Kidney epithelial cell (primary cell): ENCODE measurements at places on chromosomes 16 and 17.

DNA sequence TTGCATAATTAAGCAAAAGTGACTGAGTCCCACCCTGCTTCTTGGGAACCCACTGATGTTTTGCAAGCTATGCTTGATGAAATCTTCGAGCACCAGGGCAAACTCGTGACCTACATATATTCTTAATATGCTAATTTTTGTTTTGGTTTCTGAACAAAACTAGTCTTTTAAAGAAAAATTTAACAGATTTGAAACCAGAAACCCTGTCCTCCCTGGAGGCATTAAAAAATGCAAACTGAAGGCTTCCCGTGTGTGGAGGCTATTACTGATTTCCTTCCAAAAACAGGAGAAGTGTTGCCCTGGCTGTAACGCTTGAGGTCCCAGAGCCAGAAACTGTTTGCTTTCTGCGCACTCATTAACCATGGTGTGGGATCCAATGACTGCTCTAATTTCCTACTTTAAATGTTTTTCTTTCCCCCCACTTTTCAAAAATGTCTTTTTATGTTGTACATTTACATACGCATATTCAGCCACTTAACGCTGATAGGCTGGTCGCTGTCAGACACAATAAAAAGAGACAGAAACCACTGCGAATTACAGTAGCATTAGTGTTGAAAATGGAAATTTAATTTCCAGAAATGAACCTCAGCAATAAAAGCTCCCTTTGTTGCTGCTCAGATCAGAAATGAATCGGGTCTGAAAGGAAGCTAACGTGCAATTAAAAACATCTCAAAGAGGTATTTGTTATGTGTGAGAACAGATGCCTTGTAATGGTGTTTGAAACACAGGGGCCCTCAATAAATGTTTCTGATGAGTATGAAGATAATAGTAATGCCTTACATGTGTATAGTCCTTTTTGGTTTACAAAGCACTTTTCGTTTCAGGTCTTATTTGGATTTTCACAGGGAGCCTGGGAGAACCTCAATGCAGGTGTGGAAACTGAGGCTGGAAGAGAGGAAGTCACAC, 39.9 kb upstream of the IRX6 start:
- no peak for DNase-seq

DNA sequence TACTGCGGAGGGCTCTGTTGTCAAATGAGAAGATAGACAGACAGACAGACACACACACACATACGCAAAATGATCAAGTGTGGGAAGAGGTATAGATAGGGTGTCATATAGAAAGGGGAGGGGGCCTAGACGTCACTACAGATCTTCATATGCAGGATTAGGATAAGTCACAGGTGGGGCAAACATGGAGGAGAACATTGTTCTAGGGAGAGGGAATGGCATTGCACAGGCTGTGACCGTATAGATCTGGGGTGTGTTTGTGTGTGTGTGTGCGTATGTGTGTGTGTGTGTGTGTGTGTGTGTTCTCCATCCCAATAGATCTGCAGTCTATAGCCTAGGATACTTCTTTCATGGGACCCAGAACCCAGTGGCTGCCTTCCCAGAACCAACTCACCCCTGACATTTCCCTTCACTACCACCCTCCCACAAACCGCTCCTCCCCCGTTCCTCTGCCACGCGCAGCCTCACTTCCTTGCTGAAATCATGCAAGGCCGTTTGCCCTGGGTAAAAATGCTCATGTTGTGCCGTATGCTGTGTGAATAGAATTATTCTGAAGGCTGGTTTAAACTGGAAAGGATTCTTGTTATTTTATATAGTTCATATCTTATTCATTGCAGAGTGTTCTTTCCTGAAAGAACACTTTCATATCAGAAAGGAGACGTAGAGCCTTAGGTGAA, 50.5 kb upstream of the CCL1 start:
- DNase-seq = no peak

- DNase-seq = no peak
Measured at GRCh38 chr17:58083491-58084316, 485 bp downstream of the DYNLL2 start.

DNA sequence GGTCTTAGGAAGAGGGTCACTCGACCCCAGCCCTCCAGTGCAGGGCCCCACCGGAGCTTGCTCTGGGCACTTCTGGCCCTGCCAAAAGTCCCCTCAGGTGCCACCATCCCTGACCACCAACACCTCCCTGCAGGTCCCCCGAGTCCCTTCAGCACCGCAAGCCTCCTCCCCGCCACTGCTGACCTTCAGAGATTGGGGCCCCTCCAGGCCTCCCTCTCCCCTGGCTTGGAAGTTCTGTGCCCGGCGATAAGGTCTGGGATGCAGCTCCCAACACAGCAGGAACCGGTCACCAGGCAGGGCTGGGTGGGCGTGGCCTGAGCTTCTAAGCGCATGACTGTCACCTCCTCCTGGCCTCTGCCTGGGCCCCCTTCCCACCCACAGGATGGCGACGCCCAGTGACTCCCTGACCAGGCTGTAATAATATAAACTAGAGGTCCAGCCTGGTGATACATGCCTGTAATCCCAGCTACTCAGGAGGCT, 11.2 kb downstream of the PIEZO1 start:
- DNase-seq = no peak

DNA sequence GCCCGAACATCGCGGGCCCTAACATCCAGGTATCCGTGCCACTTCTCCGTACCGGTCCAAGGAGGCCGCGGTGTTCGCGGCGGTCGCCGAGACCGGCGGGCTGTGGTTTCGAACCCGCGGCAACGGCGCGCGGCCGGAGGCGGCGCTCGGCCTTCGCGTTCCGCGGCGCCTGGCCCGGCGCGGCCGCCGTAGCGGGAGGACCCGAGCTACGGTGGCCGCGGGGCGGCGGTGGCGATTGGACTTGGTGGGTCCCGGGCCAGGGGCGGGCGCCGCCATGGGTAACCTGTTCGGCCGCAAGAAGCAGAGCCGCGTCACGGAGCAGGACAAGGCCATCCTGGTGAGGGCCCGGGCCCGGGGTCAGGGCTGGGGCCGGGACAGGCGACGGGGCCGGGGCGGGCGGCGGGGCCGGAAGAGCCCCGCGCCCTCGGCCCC, at the start of gene CHMP6:
Gene CHMP6, plus strand, starts transcription at position 197 of the 432 bp plus-strand sequence. Its CDS starts 78 bp downstream, at position 275.
- no peak for DNase-seq

GRCh38 chr17:60231234-60231633, 81.5 kb downstream of the CA4 start:
- no peak for DNase-seq

GRCh38 chr16:52312716-52313115, 234.2 kb downstream of the TOX3 start:
- DNase-seq = no peak

DNA sequence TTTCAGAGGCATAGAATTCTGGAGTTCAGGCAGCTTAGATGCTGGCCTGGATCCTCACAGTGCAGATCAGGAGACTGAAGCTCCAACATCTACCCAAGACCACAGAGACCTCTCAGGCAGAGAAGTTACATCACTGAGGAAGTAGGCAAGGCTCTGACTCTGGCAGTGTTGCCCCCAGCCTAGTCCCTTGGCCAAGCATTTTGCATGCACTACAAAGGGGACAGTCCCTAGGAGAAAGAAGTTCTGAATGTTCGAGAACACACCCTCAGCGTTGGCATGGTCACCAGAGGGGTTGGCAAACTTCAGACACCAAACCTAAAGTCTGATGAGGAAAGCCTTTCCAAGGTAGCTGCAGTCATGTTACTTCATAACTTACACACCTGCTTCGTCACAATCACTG, 2.5 kb downstream of the RANBP10 start:
- DNase-seq = no peak

GRCh38 chr17:19447085-19447583, 36.1 kb downstream of the RNF112 start:
- no peak for DNase-seq

GRCh38 chr17:10053782-10054540, 144.4 kb downstream of the GAS7 start:
- DNase-seq = no peak

DNA sequence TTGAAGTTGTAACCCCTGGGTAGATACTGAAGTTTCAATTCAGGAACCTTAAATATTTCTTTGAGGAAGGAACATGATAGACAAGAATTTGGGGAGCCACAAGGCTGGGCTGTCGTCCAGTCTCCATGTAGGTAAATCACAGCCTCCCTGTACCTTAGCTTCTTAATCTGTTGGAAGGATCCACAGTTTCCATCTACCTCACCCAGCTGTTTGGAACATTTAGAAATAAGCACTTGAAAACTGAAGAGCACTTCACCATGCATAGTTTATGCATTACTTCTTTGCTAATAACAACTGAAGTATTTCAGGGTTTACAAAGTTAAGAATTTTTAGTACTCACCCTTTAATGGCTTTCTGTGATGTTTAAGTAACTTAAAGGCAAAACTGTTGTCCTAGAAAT, 17.2 kb downstream of the TXNDC11 start:
- DNase-seq = no peak

GRCh38 chr16:66274335-66275110, 92.0 kb upstream of the CDH5 start:
- DNase-seq = no peak

DNA sequence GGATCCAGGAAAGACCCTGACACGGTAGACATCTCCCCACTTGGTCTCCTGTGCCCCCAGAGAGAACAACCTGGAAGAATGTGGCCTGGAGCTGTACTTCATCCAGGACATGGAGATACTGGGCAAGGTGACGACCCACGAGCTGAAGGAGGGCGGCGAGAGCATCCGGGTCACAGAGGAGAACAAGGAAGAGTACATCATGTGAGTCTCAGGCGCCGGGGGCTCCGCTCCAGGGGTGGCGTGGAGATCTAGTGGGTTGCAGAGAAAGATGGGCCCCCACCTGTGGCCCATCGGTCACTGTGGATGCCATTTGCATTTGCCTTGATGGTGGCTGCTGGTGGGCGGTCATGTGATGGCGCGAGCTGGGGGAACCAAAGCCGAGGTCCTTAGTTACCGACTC, 14.9 kb upstream of the CLEC18A start:
- DNase-seq = no peak

DNA sequence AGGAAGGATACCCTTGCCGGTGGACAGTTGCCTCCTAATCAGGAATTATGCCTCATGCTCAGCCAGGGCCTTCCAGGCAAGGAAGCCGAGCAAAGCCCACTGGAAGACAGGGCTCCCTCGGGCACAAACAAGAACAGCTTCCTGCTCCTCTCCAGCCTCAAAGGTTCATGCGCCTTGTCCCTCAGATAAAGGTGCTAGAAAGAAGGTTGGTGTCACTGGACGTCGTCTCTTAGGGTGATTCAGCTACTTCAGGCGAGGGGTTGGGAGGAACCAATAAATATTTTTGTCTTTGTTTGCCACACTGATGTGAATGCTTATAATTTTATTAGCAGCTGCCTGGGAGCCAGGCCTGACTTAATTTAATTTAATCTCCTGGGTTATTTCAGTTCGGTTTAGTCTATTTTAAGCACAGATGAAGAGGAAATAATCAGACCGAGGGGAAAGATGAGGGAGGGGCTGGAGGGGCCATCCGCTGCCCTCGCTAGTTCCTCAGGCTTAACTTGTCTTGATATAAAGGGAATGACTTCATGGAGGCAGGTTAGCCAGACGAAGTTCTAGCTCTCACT, 171.8 kb upstream of the CACNG5 start:
- DNase-seq = no peak
